ENCODE measurements at places on chromosomes 2 and 18.

DNA sequence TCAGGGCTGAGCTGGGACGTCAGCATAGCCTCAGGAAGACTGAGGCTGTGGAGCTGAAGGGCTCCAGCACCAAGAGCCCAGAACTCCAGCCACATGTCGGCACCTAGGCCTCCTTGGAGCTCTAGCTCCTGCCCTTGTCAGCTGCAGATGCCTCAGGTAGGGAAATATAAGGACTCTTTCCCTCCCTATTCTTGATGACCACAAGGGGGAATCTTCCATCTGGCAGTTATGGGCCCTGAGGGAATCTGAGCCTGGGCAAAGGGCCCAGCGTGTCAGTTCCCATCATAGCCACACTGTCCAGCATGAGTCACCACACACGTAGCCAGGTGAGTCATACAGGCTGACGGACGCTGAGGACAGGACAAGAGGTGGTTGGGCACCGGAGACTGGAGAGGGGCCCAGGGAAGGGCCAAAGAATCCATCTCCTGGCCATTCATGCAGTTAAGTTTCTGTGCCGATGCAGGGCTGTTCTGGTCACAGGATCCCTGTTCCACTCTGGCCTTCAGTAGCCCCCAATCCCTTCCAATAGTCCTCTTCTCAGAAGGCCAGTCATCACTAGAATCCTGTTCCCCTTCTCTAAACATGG lies 1.8 kb downstream of the MPV17 start:
- peak; percentile 99 for DNase-seq

- DNase-seq: no peak
Measured at GRCh38 chr2:145597809-145598208, 1077.9 kb upstream of the ZEB2 start.

- DNase-seq: no peak
Measured at GRCh38 chr2:234204480-234204879, 154.0 kb downstream of the SPP2 start.

GRCh38 chr18:12239431-12239830 lies 14.7 kb upstream of the CIDEA start:
- no peak for DNase-seq

- DNase-seq: no peak
Measured at GRCh38 chr2:200225951-200226350, 80.5 kb upstream of the SPATS2L start.

GRCh38 chr2:170747921-170748320 lies 22.3 kb upstream of the ERICH2 start:
- peak; percentile 42 for DNase-seq

GRCh38 chr18:6868033-6868432 lies 138.5 kb downstream of the ARHGAP28 start:
- DNase-seq: no peak

GRCh38 chr2:12116228-12116750 lies 369.9 kb downstream of the LPIN1 start:
- DNase-seq: no peak

- DNase-seq: peak; percentile 91
Measured at GRCh38 chr2:241148891-241149674, at the start of gene PASK. TSS of gene PASK (minus strand) at chr2:241149472. CDS start at chr2:241143032, 6,440 bp downstream.

DNA sequence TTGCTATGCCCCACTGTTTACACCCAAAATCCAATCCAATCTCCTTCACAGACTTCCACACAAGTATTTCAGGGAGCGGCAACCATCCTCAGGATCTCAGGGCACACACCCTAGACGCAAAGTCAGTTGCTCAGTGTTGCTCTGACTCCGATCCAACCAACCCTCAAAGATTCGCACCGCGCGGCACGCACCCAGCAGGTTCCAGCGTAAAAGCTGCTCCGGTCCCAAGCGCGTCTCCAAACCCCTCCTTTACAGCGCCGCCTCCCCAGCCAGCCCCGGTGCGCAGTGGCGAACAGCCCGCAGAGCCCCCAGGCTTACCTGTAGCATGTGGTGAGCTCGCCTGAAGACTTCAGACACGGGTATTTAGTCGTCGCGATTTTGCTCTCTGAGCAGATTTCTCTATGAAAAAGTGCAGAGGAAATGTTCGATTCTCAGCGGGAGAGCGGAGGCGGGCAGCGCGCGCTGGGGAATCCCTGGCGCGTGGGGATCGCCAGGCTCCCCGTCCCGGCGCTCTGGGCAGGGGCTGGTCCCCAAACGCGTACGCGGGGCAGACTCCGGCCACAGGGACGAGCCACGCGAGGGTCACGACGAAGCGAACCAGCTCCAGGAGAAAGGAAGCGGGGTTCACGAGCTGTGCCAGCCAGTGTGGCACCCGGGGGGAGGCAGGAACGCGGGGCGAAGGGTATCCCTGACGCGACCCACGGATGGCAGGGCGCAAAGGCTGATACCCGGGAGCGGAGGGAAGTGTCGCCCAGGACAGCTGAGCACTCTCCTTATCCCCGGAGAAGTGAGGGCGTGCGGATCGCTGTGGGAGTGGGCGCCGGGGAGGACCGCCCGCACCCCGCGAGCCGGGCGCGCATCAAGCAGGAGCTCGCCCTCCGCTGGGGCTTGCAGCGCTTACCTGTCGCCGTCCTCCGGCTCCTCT lies 650 bp downstream of the CCBE1 start:
- DNase-seq: peak; percentile 45

DNA sequence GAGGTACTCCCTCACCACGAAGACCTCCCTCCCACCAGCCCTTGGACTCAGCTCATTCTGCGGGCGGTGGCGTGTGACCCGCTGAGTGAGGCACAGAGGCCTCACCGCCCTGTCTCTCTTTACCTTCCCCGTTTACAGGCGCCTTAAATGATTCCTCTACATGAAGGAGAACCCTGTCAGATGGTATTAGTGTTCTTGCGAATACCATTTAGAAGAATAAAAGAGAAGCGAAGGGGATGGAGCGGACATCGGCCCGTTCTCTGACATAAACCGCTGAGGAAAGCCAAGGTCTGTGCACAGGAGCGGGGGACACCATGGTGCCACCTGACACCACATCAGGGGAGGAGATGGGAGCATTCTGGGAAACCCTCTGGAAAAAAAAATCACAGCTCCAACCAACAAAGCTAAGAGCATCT lies 179.8 kb downstream of the HDAC4 start:
- no peak for DNase-seq

- peak; percentile 15 for DNase-seq
Measured at GRCh38 chr2:197312186-197312585, 1.6 kb upstream of the ANKRD44 start.

- no peak for DNase-seq
Measured at GRCh38 chr2:130985206-130985780, 108.0 kb downstream of the FAM168B start.

GRCh38 chr2:53949457-53949856 lies 21.3 kb downstream of the PSME4 start:
- no peak for DNase-seq

DNA sequence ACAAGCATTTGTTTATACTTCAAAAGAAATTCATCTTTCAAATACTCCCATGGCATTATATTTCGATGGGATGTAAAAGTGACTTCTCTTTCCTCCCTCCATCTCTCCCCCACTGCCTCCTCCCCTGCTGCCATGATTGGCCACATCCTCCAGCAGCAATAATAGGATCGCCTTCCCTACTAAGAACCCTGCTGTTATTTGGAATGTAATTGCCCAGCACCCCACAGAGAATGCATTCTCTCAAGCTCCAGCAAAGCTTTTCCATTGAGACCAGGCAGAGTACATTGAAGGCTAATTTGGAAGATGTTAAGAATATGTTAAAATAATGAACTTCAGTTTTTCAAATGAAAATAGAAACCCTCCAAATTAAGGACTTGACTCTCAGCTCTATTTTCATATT lies 375.4 kb upstream of the ACVR2A start:
- no peak for DNase-seq

DNA sequence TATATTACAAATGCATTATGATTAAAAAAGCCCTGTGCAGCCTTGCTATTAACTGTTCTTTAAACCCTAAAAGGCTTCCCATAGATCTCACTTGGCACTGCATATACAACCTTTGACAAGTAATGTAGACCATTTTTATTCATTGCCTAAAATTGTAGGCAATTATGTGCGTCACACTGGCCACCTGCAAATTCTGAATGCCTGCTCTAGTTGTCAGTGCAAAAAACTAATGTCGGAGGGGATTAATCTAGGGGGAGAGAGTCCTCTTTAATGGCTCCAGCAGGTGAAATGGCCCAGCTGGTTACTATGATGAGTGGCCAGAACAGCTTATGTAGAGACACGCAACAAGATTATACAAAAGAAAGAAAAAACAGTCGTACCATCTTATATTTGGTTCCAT lies 123.2 kb downstream of the OLA1 start:
- no peak for DNase-seq

DNA sequence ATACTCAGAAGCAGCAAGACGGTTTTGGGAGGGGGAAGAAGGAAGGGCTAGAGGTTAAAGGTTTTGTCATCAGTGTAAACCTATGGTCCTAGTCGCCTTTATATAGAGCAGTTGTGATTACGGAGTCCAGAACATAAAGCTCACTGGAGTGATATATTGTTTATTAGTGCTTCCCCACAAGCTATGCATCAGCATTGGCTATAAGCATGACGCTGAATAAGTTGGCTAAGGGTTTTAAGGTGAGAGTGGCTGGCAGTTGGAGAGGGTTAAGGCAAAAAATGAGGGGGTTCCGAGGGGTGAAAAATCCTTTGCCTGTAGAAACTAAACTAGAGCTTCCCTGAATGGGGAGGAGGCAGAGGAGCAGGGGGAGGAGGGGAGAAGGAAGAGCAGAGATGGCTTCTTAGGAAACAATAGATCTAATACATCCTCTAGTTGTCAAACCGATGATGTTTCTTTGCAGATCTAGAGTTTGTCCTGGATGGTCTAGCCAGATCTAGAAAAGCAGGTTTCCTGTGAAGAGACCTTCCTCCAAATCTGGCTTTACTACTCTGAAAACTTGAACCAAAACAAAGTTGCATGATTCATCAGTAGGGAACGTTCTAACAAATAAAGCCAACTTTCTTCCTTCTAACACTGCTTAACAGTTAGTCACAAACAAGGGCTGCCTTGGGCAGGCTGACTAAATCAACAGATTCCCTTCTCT lies 2.5 kb downstream of the KLF7 start:
- peak; percentile 85 for DNase-seq

GRCh38 chr2:36290306-36290856 lies 65.2 kb upstream of the CRIM1 start:
- DNase-seq: peak; percentile 48

DNA sequence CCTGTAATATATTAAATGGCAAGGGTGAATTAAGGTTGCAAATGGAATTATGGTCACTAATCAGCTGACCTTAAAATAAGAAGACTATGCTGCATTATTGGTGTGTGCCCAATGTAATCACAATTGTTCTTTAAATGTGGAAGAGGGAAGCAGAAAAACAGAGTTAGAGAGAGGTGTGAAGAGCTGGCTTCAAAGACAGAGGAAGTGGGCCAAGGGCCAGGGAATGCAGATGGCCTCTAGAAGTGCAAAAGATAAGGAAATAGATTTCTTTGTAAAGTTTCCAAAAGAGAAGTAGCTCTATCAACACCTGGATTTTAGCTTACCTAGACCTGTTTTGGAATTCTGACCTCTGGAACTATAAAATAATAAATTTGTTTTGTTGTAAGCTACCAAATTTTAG lies 276.0 kb downstream of the LRRTM1 start:
- DNase-seq: no peak

DNA sequence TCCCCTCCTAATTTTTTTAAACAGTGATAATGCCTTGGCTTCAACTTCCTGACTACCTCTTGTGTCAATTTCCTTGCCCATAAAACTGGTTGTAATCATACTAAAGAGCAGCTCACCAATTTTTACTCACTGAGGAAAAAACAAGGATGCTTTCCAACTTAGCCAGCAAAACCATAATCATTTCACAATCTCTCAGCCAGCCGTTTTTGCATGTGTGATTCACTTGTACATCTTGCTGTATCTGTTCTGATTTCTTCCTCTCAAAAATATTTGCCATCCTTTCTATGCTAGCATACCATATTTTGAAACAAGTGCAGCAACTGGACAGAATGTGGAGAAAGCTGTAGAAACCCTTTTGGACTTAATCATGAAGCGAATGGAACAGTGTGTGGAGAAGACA lies 60.7 kb downstream of the RAB27B start:
- DNase-seq: peak; percentile 65
